ENCODE measurements at places on chromosomes 16 and 17.

DNA sequence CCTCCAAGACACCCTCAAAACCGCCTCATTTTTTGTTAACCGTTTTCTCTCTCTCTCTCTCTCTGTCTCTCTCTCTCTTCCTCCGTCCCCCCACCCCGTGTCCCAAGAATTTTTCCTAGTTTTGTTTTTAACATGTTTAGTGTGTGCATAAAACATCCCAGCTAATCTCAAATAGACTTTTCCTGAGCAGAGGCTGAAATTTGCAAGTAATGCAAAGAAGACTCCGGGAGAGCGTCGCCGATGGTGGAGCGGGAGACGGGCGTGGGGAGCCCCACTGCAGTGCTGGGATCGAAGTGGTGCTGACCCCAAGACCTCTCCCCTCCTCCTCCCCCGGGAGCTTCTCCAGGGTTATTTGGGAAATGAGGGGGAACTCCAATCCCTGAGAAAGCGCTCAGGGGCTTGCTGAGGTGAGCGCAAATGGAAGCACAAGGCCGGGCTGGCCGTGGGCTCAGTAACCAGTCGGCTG lies 4.7 kb upstream of the DLX4 start:
- no peak for DNase-seq

- DNase-seq = no peak
These were observed 7.2 kb upstream of the EXOSC6 start for GRCh38 chr16:70258946-70259345.

GRCh38 chr17:58324409-58325288 lies 3.9 kb downstream of the TSPOAP1 start:
- no peak for DNase-seq

- DNase-seq = no peak
These were observed 90.5 kb downstream of the NPIPB11 start for GRCh38 chr16:29315916-29316517.
